ENCODE measurements at places on chromosomes 6 and 20.

GRCh38 chr6:133236932-133237331 is 4.2 kb upstream of the EYA4 start:
- no peak for DNase-seq

- DNase-seq = no peak
These were observed 7.6 kb downstream of the CD93 start for GRCh38 chr20:23078351-23079015.

DNA sequence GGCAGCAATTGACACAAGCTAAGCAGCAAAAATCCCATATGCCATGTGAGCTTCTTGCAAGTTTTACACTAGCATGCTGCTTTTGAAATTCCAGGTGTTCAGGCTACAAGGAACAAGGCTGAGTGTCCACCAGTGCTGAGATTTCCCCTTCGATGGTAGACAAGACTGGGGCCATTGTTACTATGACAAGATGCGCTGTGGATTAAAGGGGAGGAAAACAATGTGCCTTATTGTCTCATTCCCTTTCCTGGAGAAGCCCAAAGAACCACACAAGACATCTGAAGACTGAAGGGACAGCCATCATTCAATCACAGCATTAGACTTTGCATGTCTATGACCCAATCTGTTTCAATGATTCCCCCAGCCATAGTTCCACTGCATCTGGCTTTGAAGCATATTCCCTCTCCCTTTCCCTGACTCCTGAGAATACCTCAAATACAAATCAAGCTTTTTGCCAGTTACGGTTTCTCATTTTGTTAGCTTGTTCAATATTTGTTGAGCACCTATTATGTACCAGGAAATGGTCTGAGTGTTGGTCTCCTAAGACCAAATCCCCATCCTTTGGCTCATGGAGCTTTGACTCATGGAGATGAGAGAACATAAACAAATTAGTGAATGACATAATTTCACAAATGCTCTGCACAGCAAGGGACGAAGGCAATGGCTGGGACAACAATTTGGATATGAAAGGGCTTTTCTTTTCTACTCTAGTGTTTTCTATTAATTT is 23.4 kb upstream of the SCGN start:
- DNase-seq = no peak

DNA sequence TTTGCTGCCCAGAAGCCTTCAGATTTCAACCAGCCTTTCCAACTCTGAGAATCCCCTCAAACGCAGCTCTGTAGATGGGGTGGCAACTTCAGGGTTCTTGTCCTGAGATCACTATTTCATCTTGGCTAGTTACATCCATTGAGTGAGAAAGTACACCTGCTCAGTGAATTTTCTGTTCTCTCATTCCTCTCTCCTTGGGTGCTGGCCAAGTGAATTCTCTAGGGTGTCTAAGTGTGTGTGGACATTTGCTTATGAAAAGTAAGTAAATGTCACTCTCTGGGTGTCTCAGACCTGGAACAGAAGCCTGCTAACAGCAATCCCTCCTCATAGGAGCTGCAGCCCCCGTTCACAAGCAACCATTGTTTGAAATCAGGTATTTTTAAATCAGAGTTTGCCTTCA is 3.8 kb downstream of the RIN2 start:
- no peak for DNase-seq

GRCh38 chr6:88296694-88297093 is 130.5 kb upstream of the CNR1 start:
- DNase-seq = no peak

DNA sequence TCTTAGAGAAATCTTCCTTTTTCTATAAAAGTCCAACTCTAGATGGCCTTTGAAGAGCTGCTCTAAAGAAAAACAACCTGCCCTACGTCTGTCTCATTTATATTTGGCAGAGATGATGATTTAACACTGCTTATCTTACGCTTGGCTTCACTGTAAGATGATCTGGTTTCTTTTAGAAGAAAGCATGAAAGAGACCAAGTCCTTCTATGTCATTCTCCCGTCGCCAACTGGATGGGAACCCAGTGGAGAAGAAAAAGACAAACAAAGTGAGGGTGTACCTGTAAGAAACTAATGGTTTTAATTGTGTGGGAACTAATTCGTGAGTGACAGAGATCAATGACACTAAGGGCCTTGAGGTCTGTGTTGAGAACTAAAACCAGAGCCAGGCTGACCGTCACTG is 92.8 kb downstream of the MBOAT1 start:
- DNase-seq = no peak

- DNase-seq = no peak
These were observed 9.9 kb upstream of the RPS6KA2 start for GRCh38 chr6:166636934-166637333.

- DNase-seq = no peak
These were observed 125.6 kb downstream of the MAFB start for GRCh38 chr20:40563296-40563950.

GRCh38 chr6:28643017-28643740 is 117.5 kb downstream of the GPX5 start:
- DNase-seq = no peak

GRCh38 chr20:41169791-41170351 is 32.5 kb downstream of the PLCG1 start:
- DNase-seq = no peak

- DNase-seq = no peak
These were observed 21.1 kb downstream of the FAM110A start for GRCh38 chr20:854601-855000.

DNA sequence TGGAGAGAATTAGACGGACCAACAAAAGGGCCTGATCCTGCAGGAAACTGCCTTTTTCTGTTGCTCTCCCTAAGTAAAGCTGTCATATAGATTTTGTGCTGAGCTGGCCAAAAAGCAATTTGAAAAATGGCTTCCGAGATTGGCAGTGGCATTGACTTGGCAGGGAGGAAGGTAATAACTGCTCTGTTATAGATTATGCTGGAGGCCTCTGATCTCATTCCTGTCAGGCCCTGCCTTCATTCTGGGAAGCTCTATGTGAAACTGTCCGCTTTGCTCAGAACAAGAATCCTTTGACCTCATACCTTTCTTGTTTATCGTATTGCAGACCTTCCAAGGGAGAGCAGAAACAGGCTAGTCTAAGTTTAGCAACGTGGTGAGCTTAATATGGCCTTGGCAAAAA is 234.4 kb downstream of the PHACTR1 start:
- no peak for DNase-seq

DNA sequence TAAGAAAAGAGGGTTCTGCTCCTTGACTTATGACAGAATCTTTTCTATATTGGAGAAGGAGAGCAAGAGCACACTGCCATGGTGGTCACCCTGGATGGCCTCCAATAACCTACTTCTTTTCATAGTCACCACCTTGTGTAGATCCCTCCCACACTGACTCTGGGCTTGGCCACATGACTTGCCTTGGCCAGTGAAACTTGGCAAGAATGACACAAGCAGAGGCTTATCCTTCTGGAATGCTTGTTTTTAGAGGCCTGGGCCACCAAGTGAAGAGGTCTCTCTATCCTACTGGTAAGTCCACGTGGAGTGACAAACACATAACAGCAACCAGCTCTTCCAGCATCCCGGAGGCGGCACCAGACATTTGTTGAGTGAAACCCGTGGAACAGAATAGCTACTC is 349.4 kb upstream of the JARID2 start:
- no peak for DNase-seq

DNA sequence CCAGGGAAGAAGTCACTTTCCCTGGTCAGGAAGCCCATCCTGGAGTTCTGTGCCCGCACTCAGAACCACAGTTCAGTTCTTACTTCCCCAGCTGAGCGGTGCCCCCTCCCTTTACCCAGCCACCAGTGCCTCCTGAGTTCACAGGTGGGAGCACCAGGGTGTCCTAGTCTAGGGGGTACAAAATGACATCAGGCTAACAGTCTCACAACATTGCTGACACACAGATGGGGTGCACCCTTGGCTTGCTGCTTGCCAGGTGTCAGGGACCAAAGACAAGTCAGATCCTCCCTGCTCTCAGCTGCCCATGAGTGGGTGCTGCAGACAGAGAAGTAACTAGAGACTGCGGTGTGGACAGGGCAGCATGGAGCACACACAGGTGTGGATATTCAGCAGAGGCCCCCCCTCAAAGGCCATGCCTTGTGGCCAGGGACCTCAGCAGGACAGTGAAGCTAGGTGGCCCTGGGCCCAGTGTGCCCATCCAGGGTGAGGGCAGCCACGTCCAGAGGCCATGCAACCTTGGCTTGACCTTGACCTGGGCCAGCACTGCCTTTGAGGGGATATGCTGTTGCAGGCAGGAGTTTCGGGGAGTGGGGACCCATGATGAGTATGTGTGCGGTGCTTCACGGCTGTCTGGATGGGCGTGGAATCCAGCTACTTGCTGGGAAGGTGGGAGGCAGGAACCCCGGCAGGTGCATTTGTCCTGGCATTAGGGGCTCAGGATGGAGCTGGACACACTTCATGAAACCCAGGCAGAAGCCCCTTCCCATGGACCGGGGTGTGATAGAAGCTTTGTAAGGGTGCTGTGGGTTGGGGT is 110.4 kb upstream of the FRMD1 start:
- no peak for DNase-seq

GRCh38 chr6:79705456-79705995 is 74.4 kb downstream of the SH3BGRL2 start:
- DNase-seq = no peak

DNA sequence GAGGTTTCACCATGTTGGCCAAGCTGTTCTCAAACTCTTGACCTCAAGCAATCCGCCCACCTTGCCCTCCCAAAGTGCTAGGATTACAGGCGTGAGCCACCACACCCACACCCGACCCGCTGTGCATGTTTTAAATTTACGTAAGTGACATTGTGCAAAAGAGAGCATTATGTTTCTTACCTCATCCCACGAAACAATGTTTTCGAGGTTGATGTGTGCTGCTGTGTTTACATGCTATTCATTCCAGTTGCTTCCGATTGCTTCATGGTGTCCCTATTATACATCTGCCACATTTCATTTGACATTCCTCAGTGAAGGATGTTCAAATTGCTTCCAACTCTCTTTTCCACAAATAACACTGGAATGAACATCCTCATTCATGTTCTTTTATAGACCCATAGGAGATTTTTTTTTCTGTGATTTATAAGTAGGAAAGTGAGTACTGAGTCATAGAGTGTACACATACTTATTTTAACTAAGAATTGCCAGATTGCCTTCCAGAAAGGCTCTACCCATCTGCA is 403.9 kb upstream of the JARID2 start:
- no peak for DNase-seq

DNA sequence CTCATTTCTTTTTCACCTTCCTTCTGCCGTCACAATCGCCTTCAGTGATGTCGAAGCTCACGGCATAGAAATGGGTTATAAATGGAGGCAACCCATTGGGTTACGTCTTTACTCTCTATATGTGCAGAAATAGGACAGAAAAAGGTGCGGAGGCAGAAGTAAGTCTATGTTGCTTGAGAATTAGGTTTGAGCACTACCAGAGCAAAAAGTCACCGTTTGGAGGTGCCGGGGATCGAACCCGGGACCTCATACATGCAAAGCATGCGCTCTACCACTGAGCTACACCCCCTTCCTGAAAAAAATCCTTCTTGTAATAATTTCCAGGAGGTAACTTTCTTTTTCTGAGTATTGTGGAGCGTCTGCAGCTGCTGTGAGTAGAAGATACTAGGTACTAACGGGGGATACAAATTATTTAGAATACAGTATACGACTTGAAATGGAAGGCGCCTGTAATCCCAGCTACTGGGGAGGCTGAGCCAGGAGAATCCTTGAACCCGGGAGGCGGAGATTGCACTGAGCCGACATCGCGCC is 134.2 kb downstream of the TRIM27 start:
- DNase-seq = no peak

DNA sequence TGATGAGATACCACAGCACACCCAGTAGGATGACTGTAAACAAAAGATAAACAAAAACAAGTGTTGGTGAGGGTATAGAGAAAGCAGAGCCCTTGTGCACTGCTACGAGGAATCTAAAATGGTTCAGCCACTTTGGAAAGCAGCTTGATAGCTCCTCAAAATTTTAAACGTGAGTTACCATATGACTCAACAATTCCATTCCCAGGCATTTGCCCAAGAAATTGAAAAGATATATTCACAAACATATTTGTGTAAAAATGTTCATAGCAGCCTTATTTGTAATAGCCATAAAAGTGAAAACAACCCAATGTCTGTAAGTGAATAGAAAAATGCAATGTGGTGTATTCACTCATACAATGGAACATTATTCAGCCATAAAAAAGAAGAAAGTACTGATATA is 141.0 kb upstream of the BTBD3 start:
- DNase-seq = no peak

- DNase-seq = no peak
These were observed 263.4 kb downstream of the BMP7 start for GRCh38 chr20:57003012-57003411.

DNA sequence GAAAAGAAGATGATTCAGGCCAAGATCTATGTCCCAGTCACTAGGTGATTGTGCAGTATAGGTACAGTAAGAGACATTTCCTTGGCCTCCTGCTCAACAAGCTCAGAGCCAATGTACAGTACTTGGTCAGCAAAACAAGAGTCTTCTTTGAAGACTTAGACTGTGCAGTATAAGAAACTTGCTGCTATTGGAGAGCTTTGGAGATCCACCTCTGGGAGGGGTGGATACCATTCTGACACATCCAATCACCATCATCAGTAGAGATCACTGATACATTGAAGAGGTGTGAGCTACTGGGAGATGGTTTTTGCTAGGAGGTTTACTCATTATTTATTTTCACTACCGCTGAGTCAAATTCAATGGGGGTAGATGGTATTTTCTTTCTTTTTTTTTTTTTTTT is 77.5 kb downstream of the UST start:
- no peak for DNase-seq

GRCh38 chr6:15263780-15264374 is 18.0 kb downstream of the JARID2 start:
- DNase-seq = no peak

GRCh38 chr6:124872361-124873065 is 89.7 kb upstream of the RNF217 start:
- DNase-seq = no peak

GRCh38 chr6:117501722-117502121 is 19.2 kb downstream of the DCBLD1 start:
- DNase-seq = no peak

GRCh38 chr20:41248368-41249024 is 69.0 kb downstream of the ZHX3 start:
- no peak for DNase-seq

DNA sequence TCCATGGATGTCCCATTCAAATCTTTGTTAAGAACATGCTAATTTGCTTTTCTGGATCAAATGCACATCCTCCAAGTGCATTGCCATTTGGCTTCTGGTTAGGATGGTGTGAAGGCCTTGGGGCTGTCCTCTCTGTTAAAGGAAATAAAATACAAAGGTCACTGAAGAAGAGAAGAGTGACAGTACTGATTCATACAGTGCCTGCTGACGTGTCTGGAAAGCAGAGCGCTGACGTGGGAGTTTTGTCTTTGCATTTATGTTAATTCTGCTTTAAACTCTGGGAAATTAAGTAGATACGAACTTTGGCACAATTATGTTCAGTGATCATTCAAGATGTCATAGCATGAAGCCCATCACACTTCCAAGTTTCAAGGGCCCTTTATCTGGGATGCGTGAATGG is 33.2 kb downstream of the SYNDIG1 start:
- no peak for DNase-seq

Data from GM19239 (cell line).